Fibroblast of lung (primary cell): ENCODE measurements at places on chromosomes 4 and X. TPM values are rescaled to one million over a fixed set of nuclear protein-coding genes. Genes with fewer than 3 reads are reported as not detected.

DNA sequence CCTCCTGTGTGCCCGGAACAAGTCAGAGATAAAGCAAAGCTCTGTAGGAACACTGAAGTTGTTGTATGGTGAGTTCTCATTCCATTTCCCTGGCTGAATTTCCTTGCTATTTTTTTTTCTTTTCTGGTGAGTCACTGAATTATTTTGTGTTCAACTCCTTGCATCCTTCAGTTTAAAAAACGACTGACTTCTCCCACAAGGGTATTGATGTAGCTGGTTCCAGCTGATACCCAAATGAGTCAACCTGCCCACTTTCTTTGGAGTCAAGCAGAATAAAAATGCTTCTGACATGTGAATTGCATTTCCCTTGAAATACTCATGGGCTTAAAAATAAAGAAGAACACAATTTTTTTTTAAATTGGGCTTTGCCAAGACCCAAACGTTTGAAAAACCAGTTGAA is 85.5 kb downstream of the SHOX start:
- no peak for DNase-seq

DNA sequence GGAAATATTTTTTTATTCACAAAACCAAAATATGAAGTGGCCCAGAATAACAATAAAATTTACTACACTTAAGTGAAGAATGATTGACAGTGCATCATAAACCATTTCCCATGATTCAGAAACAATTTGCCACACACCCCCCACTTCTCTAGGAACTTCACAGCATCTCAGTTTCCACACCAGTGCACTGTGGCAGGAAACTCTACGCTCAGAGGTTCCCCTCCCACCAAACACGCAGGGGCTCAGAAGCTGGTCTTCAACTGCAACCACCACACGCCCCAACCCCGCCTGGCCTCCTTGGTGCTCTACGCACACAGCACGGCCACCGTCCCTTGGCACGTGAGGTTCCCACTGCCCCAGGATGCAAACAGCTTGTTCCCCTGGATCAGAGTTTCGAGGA is 63.7 kb downstream of the ZFYVE28 start:
- no peak for DNase-seq

- no peak for DNase-seq
Measured at GRCh38 chr4:18203966-18204365, 182.4 kb upstream of the LCORL start.

- DNase-seq, result no peak
Measured at GRCh38 chrX:117871796-117872195, 244.8 kb downstream of the KLHL13 start.

- DNase-seq, result no peak
Measured at GRCh38 chr4:116064331-116064730, 950.9 kb upstream of the NDST4 start.

GRCh38 chr4:184375027-184375426 is 99.3 kb downstream of the IRF2 start:
- DNase-seq, result peak; percentile 54

GRCh38 chrX:22357621-22358020 is 84.9 kb downstream of the CBLL2 start:
- peak; percentile 26 for DNase-seq

DNA sequence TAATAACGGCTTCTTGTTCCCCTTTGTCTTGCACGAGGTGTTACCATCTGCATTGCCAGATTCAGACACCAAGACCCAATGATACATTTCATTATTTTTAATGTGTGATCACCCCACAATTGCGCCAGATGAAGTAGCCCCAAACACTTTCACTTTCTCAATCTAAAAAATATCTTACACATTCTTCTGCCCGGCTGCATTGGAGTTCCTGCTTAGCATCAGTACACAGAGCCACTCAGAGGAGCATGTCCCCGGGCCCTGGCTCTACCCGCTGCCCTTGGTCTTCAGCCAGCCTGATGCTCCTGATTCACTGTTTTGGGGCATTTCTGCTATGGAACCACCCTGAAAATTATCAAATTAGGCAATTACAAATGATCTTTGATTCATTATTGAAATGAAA is 66.0 kb upstream of the TENM3 start:
- peak; percentile 23 for DNase-seq

DNA sequence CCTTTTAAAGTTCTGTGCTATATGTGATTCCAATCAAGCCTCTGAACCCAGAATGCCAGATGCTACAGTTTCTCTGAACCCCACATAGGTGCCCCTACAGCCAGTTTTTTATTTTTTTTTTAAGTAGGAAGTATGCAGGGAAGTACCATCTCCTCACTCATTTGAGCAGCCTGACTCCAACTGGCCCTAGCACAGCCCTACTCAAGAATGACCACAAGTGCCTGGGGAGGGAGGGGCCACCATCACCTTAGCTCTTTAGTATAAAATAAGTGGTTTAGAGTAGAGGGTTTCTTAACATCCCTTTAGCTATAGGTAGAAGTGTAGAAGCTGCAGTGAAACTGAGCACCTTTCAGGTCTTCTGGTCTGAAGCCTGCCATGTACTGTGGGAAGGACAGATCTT is 14.4 kb downstream of the MSN start:
- no peak for DNase-seq

DNA sequence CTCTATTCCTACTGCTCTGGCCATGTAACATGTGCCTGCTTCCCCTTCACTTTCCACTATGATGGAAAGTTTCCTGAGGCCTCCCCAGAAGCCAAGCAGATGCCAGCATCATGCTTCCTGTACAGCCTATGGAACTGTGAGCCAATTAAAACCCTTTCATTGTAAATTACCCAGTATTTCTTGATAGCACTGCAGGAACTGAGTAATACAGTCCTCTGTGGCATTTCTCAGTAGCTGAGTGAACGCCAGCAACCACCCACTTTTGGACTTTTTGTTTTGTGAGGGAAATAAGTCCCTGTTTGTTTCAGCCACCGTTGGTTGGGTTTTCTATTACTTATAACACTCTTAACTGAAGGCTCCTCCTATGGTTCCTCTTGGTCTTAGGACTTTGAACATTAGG is 104.1 kb downstream of the C4orf51 start:
- no peak for DNase-seq

- DNase-seq, result no peak
Measured at GRCh38 chr4:27928761-27929540, 1068.3 kb downstream of the STIM2 start.

DNA sequence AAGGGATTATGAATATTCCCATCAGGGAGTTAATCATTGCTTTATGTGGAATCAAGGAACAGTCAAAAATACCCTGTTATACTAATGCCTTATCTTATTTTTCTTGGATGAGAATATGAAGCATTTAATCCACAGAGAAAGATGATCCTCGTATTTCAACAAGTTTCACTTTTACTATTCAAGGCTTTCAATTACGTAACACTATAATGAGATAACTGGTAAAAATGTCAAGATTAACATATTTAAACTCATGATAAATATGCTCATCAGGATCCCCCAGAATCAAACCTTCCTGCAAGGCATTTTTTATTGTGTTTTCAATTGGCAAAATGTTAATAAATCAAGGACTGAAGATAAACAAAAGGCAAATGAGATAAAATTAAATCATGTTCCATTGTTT is 5.1 kb downstream of the ZXDA start:
- DNase-seq, result peak; percentile 24

- no peak for DNase-seq
Measured at GRCh38 chr4:46250997-46251396, 127.1 kb upstream of the GABRG1 start.

GRCh38 chr4:89483833-89484232 is 176.2 kb upstream of the GPRIN3 start:
- DNase-seq, result no peak

DNA sequence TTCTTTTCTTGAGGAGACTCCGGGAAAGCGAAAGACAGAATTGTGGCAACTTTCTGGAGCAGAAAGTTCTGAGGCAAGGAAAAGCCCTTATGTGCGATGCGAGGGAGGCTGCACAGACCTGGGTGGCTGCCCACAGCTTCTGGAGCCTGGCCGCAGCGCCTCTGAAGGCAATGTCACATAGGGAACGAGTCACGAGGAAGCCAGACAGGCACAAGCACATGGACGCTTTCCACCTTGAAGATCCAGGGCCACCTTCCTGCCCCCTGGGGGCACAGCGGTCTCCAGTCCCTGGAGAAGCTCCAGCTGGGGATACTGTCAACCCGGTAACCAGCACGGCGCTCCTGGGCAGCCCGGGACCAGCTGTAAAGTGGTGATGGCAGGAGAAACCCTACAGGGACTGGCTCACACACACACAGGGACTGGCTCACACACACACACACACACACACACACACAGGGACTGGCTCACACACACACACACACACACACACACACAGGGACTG is 69.8 kb downstream of the MTNR1A start:
- peak; percentile 15 for DNase-seq

DNA sequence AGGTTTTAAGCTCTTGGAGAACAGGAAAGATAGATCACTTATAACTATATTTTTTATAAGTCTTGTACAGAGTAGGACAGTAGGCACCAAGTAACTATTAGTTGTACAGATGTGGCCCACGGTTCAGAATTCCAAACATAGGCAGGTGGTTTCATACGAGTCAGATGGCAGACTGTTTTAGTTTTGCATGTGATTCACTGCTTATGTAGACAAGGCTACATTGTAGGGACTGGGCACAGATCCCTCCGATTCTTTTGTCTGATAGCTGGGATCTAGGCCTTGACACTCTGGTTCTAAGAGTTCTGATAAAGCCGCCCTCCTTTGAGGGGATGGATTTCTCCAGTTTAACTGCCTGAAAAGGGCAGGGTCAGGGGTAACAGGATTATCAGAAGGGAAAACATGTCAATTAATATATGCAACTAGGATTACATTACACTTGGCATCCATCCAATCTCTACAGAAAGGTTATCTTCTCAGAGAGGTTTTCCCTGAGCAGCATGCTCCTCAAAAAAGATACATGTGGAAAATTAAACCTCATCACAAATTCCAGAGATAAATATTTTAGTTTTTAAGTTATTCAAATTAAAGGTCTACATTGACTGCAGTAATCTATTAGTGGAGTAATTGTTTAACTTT is 87.8 kb downstream of the SPRY1 start:
- DNase-seq, result no peak

DNA sequence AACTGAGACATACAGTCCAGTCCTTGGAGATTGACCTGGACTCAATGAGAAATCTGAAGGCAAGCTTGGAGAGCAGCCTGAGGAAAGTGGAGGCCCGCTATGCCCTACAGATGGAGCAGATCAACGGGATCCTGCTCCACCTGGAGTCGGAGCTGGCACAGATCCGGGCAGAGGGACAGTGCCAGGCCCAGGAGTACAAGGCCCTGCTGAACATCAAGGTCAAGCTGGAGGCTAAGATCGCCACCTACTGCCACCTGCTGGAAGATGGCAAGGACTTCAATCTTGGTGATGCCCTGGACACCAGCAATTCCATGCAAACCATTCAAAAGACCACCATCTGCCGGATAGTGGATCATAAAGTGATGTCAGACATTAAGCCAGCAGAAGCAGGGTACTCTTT is 20.4 kb upstream of the FRMPD3 start:
- DNase-seq, result no peak

- peak; percentile 99 for DNase-seq
Measured at GRCh38 chr4:103019308-103020124, at the start of gene SLC9B1. SLC9B1 (minus strand) TSS chr4:103019705; CDS start chr4:102991711, 27,994 bp downstream.

- no peak for DNase-seq
Measured at GRCh38 chrX:153824348-153824747, 6.0 kb downstream of the PDZD4 start.

DNA sequence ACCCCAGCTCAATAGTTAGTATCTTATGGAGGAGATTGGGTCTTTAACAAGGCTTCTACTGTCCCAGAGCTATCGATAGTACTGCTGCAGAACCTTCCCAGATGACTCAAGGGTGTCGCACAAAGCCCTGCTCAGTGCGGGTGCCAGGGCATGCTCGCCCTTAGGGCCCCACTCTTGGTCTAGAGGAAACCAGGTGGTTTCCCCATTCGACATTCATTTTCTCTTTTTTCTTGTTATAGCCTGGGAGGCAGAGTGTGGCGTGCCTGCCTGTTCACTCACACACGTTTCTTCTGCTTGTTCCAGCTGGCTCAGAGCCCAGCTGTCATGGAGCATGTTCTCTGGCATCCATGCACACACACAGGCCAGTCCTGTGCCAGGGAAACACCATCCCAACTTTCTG is 144.5 kb downstream of the SMIM20 start:
- DNase-seq, result no peak

DNA sequence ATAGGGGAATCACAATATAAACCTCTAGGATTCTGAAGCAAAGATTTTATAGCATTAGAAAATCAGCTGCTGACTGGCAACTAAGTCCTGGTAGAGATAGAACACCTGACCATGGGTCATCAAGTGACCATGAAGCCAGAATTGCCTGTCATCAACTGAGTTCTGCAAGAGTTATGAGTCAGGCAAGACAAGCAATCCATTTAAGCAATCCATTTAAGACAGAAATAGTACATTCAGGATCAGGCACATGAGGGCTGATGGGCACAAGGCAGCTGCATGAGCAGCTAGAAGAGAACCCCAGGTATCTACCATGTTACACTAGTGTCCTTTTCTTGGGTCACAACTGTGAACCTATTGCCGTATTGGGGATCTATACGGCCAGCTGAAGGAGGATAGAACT is 98.9 kb downstream of the SPRY1 start:
- no peak for DNase-seq

- peak; percentile 2 for DNase-seq
Measured at GRCh38 chrX:43702660-43703059, 46.6 kb downstream of the MAOA start.

GRCh38 chr4:140094438-140095420 is 59.3 kb downstream of the MAML3 start:
- peak; percentile 67 for DNase-seq

GRCh38 chr4:74845834-74846233 is 51.5 kb upstream of the BTC start:
- DNase-seq, result no peak

- DNase-seq, result no peak
Measured at GRCh38 chr4:66568001-66568400, 897.7 kb upstream of the EPHA5 start.

DNA sequence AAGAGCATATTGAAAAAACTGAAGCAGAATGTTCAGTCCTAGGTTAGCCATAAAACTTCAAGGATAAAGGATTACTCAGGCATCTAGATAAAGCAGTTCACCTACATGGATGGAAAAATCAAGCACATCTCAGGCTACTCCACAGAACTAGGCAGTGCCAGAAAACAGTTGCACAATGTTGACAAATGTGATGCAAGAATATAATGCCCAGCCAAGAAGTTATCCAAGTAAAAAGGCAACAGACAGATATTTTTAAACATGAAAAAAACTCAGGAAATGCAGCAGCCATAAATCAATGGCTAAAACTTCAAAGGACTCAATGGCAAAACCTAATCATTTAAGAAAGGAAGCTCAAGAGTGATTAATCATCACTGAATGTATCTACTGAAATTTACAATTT is 456.0 kb upstream of the FAM241A start:
- DNase-seq, result peak; percentile 70

- no peak for DNase-seq
Measured at GRCh38 chr4:141933978-141934377, 297.6 kb downstream of the IL15 start.

The ZMAT1 gene
- total RNA-seq, result 0.51 and 1.8 TPM in 2 replicates

The PPP1R2C gene
- total RNA-seq, result not detected in 2 replicates

The HPGDS gene
- not detected in 2 replicates for total RNA-seq

The PGAM4 gene
- total RNA-seq, result not detected in 2 replicates

The CHST7 gene
- total RNA-seq, result 8.5 and 11.2 TPM in 2 replicates

The TBC1D25 gene
- total RNA-seq, result 3.9 and 5.1 TPM in 2 replicates

The NLRP2B gene
- total RNA-seq, result under 0.01 TPM in 1 of 2 replicates, not detected in the other

The NUDT11 gene
- total RNA-seq, result 7.1 and 7.7 TPM in 2 replicates

The HGFAC gene
- total RNA-seq, result under 0.01 and 0.33 TPM in 2 replicates

The STK32B gene
- total RNA-seq, result under 0.01 and 0.50 TPM in 2 replicates

The DRP2 gene
- under 0.01 and 0.50 TPM in 2 replicates for total RNA-seq

The ZNF157 gene
- total RNA-seq, result 0.17 and 0.26 TPM in 2 replicates

The PRR32 gene
- not detected in 2 replicates for total RNA-seq

The H2BW2 gene
- total RNA-seq, result not detected in 2 replicates
